LoVo (cell line): ENCODE measurements at places on chromosomes 12 and 14.

- no peak for DNase-seq
These were observed 73.5 kb downstream of the CCDC88C start for GRCh38 chr14:91344096-91344495.

DNA sequence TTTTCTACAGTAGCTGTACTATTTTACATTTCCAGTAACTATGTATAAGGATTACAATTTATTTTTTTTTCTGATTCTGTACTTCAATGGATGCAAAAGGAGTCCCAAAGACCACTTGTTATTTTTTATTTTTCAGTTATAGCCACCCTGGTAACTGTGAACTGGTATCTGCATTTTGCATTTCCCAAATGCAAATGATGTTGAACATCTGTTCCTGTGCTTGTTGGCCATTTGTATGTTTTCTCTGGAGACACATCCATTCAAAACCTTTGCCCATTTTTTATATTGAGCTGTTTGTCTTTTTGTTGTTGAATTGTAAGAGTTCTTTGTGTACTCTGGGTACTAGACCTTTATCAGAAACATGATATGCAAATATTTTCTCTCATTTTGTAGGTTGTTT lies 485.6 kb downstream of the LRIG3 start:
- no peak for DNase-seq

- no peak for DNase-seq
These were observed 7.0 kb downstream of the CCDC63 start for GRCh38 chr12:110853836-110854235.

- DNase-seq: peak; percentile 32
These were observed at the start of gene HOXC13 for GRCh38 chr12:53938326-53939140. HOXC13 (plus strand) TSS chr12:53938831; CDS start chr12:53938907, 76 bp downstream.

- DNase-seq: no peak
These were observed 5.1 kb downstream of the CLMN start for GRCh38 chr14:95314609-95315008.

- no peak for DNase-seq
These were observed 323.1 kb downstream of the PDZRN4 start for GRCh38 chr12:41511247-41511646.

DNA sequence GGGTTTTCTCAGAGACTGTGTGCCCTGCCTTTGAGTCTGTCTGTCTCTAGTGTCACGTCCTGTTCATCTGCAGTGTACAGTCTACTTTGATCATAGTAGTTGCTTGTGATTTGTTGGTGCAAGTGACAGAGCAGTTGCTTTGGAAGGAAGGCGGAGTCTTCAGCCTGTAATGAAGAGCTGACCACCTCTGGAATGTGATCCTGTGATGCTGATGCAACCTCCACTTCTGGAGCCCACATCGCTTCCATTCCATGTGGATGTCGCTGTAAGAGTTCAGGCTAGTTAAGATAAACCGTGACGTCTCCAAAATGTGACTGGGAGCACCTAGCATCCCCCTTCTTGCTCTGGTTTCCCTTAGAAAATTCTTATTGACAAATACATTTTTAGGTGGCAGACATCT lies 51.8 kb downstream of the PELI2 start:
- no peak for DNase-seq

DNA sequence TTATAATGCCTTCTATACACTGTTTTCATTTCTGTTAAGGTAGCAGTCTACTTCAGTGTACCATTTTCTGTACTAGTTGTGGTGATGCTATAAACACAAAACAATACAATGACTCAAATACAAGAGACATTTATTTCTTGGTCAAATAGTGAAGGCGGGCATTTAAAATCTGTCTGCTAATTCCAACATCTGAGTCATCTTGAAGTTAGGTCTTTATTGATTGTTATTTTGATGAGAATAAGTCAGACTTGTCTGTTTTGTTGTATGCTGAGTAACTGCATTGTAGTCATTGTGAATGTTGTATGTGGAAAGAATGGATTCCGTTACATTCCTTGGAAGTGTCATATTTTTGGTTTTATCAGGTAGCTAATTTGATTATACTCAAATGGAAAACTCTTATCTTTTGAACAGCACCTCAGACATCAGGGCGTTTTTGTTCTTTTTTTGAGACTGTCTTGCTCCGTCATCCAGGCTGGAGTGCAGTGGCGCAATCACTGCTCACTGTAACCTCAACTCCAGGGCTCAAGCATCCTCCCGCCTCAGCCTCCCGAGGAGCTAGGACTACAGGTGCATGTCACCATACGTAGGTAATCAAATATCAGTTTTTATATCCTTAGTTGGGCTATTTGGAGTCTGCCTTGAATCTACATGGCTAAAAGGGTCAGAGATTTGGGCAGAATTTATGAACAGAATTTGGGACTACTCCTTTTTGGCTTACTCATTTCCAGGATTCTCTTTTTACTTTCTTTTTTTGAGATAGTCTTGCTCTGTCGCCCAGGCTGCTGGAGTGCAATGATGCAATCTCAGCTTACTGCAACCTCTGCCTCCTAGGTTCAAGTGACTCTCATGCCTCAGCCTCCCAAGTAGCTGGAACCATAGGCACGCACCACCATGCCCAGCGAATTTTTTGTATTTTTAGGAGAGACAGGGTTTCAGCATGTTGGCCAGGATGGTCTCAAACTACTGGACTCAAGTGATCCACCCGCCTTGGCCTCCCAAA lies 56.8 kb downstream of the PAPLN start:
- no peak for DNase-seq

GRCh38 chr14:51630987-51631386 lies 20.7 kb upstream of the FRMD6 start:
- no peak for DNase-seq

DNA sequence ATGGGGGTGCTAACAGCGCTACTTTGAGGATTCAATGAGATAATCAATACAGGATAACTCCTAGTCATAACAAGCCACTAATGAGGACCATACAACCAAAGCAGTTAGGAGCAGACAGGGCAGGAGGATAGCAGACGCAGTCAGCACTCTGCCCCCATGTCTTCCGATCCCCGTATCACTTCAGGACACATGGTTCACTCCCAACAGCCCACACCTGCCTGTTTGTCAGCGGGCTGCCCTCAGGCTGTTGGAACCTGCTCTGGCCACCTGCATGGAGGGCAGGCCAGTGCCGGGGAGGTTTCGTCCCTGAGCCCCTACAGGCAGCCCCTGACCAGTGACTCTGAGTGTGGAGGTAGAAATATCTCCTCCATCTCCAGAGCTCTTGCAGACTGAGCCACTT lies 37.1 kb upstream of the LTBP2 start:
- no peak for DNase-seq

DNA sequence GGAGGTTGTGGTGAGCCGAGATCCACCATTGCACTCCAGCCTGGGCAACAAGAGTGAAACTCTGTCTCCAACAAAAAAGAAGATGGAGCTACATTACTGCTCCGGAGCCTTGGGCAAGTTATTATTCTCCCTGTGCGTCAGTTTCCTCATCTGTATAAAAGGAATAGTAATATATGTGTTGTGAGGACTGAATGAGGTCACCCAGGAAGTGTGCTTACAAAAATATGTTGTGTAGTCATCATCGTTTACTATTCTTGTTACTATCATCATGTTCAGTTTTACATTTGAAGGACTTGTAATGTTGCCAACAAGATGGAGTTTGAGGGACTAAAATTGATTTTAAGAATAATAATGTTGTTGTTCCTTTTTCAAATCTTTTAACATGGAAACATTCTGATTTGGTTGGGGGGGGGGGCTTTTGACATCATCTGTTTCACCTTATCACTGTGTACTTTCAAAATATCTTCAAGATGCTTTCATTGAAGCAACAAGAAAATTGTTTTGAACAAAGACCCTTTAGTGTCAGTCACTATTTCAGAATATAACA lies 156.8 kb downstream of the PDE3A start:
- no peak for DNase-seq

GRCh38 chr12:112443916-112444315 lies 25.2 kb downstream of the PTPN11 start:
- no peak for DNase-seq

- DNase-seq: no peak
These were observed 28.9 kb downstream of the PTGER2 start for GRCh38 chr14:52342849-52343596.

DNA sequence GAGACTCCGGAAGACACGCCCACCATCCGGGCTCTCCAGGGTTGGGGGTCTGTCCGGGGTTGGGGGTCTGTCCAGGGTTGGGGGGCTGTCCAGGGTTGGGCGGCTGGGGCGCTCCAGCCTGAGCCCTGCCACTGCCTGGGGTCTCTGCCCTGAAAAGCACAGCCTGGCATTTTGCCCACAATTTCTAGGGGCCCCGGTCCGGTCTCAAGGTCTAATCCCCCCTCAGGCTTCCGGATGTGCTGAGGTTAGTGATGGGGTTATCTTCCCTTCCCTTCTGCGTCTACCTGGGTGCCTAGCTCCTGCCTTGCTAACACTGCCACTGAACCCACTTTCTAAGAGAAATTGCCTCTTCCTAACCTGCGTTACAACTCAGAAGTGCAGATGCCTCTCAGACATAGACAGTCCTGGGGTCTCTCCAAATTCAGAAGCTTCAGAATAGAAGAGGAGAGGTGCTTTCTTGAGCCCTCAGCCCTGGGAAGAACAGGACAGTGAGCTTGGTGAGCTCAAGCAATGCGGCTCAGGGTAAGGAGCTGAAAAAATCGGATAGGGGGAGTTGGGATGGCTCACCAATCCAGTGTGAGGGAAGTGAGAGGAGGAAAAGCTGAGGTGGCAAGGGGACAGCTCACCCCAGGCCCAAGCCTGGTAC lies 5.7 kb downstream of the LHX5 start:
- no peak for DNase-seq

- DNase-seq: no peak
These were observed 1.8 kb downstream of the ACIN1 start for GRCh38 chr14:23093104-23093503.

DNA sequence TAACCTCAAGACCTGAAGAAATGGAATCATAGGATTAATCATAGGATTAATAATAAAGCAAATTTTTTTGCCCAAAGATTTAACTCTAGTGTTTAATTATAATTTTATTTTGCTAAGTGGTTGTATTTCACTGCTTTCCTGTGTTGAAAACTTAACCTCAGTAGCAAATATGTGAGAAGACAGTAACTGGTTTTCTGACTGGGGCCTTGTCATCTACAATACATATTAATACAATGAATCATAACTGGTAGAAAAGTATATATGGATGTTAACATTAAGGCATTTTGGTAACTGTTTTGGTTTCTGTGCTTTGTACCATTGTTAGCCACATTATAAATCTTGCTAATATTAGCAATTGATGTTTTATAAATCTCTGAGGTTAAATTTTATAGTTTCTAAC lies 92.2 kb downstream of the ACSS3 start:
- no peak for DNase-seq

DNA sequence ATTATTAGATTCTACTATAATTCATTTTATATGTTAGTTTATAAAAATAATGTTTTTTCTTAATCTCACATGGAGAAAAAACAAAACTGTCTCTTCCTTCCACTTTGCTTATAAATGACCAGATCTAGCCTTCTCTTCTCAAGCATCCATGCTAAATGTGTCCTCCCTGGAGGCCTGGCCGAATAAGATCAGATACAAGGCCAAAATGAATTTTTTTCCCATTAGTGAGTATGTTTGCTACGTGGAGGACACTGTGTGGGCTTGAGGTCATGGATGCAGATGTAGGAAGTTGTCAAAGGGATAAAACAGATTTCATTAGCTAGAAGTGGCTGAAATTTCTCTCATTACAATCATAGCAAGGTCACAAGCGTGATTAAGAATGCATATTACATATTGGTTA lies 1244.9 kb upstream of the SEL1L start:
- DNase-seq: no peak

DNA sequence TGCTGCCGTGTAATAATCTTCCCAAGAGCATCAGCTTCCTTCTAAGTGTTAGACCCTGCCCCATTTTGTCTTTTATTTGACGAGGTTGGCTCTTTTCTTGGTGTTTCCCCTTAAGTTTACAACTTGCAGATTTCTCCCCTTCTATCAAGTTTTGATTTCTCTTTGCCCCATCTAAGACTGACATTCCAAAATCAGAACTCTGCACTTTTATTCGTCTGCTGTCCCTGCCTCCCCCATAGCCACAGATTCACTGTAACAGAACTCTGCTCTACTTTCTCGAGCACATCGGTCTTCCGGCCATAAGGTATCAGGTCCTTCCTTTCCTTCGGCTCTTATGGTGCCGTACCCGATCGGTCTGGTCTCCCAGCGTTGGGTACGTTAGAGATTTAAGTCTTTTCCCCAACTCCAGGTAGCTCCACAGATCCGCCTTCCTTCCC lies 563 bp downstream of the DCP1B start:
- peak; percentile 6 for DNase-seq

- DNase-seq: no peak
These were observed 41.4 kb upstream of the AMIGO2 start for GRCh38 chr12:47121146-47121545.

DNA sequence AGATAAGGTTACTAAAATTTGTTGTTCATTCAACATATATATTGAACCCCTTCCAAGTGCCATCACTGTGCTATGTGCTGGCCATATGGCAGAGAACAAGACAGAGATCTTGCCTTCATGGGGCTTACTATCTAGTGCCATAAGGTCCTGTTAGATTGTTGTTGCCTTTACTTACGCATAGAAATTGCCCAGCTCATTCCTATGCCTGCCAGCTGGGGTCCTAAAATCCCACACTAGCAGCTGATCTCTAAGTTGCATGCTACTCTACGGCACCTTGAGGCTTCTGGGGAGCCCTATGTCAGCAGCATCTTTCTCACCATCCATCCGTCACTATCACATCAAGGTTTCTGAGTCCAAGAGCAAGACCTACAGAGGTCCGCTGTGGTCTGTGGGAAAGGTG lies 1.4 kb upstream of the KCNK10 start:
- no peak for DNase-seq

DNA sequence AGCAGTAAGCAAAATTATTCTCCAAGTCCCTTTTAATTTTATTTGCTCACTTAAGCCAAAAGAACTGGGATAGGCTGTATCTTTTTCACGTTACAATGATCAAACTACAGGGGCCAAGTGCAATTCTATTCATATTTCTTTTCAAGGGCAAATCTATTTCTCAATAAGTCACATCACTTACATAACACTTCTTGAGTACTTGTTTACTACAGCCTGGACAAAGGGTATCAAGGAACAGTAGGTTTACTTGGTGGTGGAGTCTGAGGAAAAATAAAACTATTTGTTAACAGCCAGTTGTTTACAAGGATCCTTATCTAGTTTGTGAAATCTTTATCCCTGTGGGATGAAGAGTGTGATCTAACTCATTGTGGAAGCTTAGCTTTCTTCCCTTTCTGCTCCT lies 72.1 kb downstream of the PDE3A start:
- DNase-seq: no peak

DNA sequence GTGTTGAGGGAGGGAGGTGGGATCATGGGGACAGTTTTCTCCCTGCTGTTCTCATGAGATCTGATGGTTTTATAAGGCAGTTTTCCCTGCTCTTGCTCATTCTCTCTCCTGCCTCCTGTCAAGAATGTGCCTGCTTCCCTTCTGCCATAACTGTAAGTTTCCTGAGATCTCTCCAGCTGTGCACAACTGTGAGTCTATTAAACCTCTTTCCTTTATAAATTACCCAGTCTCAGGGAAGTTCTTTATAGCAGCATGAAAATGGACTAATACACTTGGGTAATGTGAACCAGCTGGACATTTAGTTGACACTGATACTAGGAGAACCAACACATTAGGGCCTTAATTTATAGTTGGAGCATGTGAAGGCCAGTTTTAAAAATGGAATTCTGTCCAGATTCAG lies 12.4 kb upstream of the CCDC91 start:
- DNase-seq: no peak
